ENCODE measurements at places on chromosomes 1 and 21. TPM values are rescaled to one million over a fixed set of nuclear protein-coding genes. Genes with fewer than 3 reads are reported as not detected.

GRCh38 chr1:204074274-204075138 is 1.6 kb downstream of the SOX13 start:
- no peaks in the 10 kb centered on the region for H3K27me3 ChIP-seq
- peak overlapping the region; percentile 98 for H3K4me3 ChIP-seq
- peak overlapping the region; percentile 86 for H3K27ac ChIP-seq
- DNase-seq = no peak
- H3K4me1 ChIP-seq = peaks cover 32% of the 10 kb centered on the region

DNA sequence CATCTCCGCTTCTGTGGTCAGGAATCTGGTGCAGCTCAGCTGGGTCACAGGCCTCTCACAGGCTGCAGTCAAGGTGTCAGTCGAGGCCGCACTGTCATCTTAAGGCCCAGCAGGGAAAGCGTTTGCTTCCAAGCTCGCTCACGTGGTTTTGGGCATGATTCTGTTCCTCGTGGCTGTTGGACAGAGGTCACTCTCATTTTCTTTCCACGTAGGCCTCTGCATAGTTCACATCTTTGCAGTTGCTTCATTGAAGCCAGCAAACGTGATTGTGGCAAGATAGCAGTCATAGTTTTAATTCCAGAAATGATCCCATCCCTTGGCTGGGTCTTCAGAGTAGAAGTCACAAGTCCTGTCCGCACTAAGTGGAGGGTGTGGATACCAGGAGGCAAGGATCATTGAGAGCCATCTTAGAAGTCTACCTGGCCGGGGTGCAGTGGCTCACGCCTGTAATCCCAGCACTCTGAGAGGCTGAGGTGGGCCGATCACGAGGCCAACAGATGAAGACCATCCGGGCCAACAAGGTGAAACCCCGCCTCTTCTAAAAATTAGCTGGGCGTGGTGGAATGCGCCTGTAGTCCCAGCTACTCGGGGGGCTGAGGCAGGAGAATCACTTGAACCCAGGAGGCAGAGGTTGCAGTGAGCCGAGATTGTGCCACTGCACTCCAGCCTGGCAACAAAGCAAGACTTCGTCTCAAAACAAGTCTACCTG is 24.5 kb downstream of the NECAP2 start:
- no peak overlapping the region for H3K27ac ChIP-seq
- no peak for DNase-seq
- peaks cover 25% of the 10 kb centered on the region for H3K36me3 ChIP-seq
- no peak overlapping the region for H3K4me3 ChIP-seq
- H3K27me3 ChIP-seq = no peaks in the 10 kb centered on the region

DNA sequence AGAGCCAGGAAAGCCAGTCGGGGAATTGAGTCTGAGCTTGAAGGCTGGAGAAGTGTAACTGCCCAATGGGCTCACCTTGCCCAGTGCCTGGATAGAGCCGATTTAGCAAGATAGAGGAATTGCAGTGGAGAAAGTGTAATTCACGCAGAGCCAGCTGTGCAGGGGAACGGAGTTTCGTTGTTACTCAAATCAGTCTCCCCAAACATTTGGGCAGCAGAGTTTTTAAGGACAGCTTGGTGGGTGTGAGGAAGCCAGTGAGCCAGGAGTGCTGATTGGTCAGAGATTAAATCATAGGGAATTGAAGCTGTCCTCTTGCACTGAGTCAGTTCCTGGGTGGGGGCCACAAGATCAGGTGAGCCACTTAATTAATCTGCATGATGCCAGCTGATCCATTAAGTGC is 28.4 kb upstream of the NLRP3 start:
- no peak for DNase-seq
- H3K27me3 ChIP-seq = peaks cover 18% of the 10 kb centered on the region
- peaks cover 6% of the 10 kb centered on the region for H3K4me1 ChIP-seq

Gene NFYC
- 71.3 TPM for total RNA-seq

Gene HSD17B7
- 24.7 TPM for total RNA-seq
